ENCODE measurements at places on chromosomes 2 and 18.

- no peak for DNase-seq
Observed at GRCh38 chr2:18551623-18552022, 8.8 kb downstream of the RDH14 start.

DNA sequence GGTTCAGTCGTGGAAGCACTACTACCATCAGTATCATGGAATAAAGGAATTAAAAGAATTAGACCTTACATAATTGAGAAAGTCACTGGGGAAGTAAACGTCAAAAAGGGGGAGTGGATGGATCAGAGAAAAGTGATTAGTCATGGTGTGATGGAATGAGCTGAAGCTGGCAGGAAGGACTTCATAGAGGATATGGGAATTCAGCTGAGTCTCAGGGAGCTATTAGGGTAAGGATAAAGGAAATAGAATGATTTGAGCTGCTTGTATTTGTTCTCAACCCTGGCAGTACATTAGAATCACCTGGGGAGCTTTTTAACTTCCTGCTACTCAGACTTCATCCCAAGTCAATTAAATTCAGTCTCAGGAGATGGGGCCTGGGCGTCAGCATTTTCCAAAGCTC, 53.4 kb upstream of the SETBP1 start:
- no peak for DNase-seq

GRCh38 chr2:44758591-44758990, 182.9 kb upstream of the SIX3 start:
- no peak for DNase-seq

DNA sequence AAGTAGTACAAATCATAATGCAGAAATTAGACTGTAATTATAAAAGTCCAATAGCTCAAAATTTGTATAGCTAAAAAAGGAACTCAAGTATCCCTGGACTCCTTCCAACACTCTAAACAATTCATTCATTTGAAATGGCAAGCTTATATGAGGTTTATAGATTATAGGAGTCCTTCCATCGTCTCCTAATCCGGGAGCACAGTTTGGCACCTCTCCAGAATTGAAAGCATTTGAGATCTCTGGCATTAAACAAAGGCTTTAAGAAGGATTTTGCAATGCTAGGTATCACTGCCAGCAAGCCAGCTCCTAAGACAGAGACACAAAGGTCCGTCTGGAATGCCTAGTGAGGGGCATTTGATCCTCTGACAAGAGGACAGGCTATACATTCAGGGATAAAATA, 90.9 kb downstream of the ACVR1 start:
- DNase-seq, result no peak

DNA sequence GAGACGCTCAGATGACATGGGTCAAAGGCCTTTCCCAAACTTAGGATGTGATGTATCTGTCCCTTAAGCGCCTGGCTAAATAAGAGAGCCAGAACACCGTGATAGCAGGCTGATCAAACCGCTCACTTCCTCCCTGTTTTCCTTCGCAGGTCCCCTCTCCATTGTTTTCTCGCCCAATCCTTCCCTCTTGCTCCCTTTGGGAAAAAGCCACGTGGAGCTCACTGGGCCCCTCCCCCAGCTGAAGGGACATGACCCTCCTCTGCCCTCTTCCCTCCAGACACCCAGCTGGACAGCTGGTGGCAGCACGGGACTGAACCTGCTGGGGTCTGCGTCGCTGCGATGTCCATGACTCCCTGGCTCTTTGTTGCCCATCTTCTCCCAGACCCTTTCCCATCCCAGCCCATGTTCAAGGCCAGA, 201.7 kb downstream of the TNS1 start:
- DNase-seq, result no peak

DNA sequence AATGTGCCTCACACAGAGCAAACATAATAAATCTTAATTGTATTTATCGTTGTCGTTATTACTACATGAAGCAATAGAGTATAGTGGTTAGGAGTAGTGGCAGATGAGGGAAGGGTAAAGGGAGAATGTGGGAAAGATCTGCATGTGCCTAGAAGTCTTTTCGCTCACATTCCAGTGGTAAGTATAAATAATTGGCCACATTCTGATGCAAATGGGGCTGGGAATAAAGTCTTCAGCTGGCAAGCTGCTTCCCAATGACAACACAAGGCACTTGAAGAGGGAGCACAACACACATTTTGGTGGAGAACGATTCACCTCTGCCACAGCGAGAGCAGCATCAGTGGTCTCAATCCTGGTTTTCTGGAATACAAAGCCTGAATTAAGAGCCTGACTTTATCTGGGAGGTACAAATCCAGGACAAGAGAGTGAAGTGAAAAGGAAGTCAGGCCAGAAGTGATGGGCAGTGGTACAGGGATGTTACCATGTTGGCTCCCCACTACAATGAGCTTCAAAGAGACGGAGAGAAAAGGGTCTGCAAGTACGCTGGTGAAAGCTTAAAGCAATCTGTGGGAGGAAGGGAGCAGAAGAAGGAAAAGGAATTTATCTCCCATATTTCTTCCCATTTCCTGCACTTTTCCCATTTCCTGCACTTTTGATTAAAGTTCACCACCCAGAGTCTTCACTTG, 112.3 kb downstream of the ARHGAP15 start:
- DNase-seq, result no peak

DNA sequence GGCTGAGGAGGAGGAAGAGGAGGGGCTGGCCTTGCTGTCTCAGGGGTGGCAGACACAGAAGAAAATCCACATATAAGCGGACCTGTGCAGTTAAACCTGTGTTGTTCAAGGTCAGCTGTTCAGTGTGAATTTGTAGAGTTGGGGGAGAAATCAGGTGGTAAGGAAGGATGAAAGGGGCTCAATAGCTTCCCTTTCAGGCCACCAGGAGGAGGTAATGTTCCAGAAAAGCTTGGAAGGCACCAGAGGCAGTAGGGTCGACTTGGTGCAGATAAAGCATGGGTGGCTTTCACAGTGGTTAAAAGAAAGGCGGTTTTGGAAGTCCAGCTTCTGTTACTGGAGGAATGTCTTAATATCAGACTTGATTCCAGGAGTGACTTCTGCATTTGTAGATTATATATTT, 167.4 kb downstream of the THSD7B start:
- no peak for DNase-seq

- DNase-seq, result no peak
Observed at GRCh38 chr2:7270011-7270431, 352.8 kb downstream of the RNF144A start.

GRCh38 chr18:43893001-43893637, 615.8 kb upstream of the SYT4 start:
- no peak for DNase-seq

DNA sequence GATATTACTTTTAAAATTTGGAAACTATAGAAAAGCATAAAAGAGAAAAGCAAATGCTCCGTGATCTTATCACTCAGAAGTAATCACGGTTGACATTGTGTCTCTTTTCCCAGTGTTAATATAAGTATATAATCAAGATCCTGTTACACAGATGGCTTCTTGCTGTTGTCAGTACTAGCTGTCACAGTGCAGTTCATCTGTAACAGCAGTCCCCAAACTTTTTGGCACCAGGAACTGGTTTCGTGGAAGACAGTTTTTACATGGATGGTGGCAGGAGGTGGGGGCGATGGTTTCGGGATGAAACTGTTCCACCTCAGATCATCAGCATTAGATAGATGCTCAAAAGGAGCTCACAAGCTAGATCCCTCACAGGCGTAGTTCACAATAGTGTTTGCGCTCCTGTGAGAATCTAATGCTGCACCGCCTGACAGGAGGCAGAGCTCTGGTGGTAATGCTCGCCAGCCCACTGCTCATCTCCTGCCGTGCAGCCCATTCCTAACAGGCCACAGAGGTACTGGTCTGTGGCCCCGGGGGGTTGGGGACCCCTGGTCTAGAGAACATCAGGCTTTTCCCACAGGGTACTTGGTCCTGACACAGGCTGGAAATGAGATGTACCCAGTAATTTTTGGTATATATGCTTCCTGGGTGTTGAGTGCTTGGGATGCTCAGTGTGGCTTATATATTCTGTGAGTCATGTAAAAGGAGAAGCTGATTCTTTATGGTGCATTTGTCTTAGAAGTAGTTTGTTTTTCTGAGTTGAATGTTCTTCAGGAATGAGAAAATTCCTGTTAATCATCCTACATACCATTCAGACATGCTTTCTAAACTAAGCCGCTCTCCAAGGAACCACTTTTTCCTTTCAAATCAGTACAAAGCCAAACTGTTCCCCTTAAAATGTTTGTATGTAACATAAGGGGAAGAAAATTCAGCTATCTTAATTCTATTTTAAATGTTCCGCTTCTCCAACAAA, 121.8 kb downstream of the NCK2 start:
- no peak for DNase-seq
